Melanocyte of skin (primary cell): ENCODE measurements at places on chromosomes 5 and 9. TPM values are rescaled to one million over a fixed set of nuclear protein-coding genes. Genes with fewer than 3 reads are reported as not detected.

Gene IL9
- total RNA-seq, result not detected in 2 replicates

Gene CDKN2B
- 2.0 and 5.2 TPM in 2 replicates for total RNA-seq

Gene POU5F2
- total RNA-seq, result 1.0 and 2.5 TPM in 2 replicates

Gene OR13C3
- total RNA-seq, result not detected in 2 replicates

Gene ENTPD2
- total RNA-seq, result not detected in 2 replicates

Gene TAS2R1
- not detected in 2 replicates for total RNA-seq

Gene FREM1
- total RNA-seq, result under 0.01 TPM in 1 of 2 replicates, not detected in the other

Gene KCNV2
- total RNA-seq, result not detected in 2 replicates

Gene PHYHD1
- 4.5 and 4.7 TPM in 2 replicates for total RNA-seq

Gene PTTG1
- 182 and 371 TPM in 2 replicates for total RNA-seq

Gene UGT3A1
- not detected in 2 replicates for total RNA-seq

Gene DNAH5
- under 0.01 TPM in 1 of 2 replicates, not detected in the other for total RNA-seq

Gene ORM1
- not detected in 2 replicates for total RNA-seq
